Esophagus squamous epithelium (tissue), 5 donors: ENCODE measurements at places on chromosomes 4 and X. TPM values are rescaled to one million over a fixed set of nuclear protein-coding genes. Genes with fewer than 3 reads are reported as not detected.

Gene MAGEC1
- total RNA-seq = not detected

Gene GRIA2
- not detected for total RNA-seq

Gene C4orf51
- total RNA-seq = not detected

Gene BEX1
- total RNA-seq = not detected

Gene UGT2B17
- total RNA-seq = not detected

Gene PAK3
- total RNA-seq = 0.70 TPM

Gene EREG
- 8.0 TPM for total RNA-seq
